ENCODE measurements at places on chromosomes 6 and 20. TPM values are rescaled to one million over a fixed set of nuclear protein-coding genes. Genes with fewer than 3 reads are reported as not detected.

GRCh38 chr6:85942844-85943243, 300.2 kb upstream of the SYNCRIP start:
- no peaks in the 10 kb centered on the region for H3K36me3 ChIP-seq
- DNase-seq: no peak
- H3K27me3 ChIP-seq: no peaks in the 10 kb centered on the region
- no peak overlapping the region for H3K4me3 ChIP-seq
- H3K27ac ChIP-seq: no peak overlapping the region
- H3K4me1 ChIP-seq: no peaks in the 10 kb centered on the region

- H3K27ac ChIP-seq: no peak overlapping the region
- no peaks in the 10 kb centered on the region for H3K36me3 ChIP-seq
- no peaks in the 10 kb centered on the region for H3K4me1 ChIP-seq
- H3K4me3 ChIP-seq: no peak overlapping the region
- DNase-seq: no peak
Observed at GRCh38 chr6:9520417-9521151, 894.3 kb downstream of the TFAP2A start.

- H3K4me3 ChIP-seq: no peak overlapping the region
- H3K4me1 ChIP-seq: no peaks in the 10 kb centered on the region
- H3K36me3 ChIP-seq: no peaks in the 10 kb centered on the region
- no peak overlapping the region for H3K27ac ChIP-seq
- no peak for DNase-seq
Observed at GRCh38 chr6:40160826-40161225, 226.6 kb upstream of the MOCS1 start.

- DNase-seq: no peak
- H3K4me1 ChIP-seq: no peaks in the 10 kb centered on the region
- no peak overlapping the region for H3K4me3 ChIP-seq
- H3K27me3 ChIP-seq: no peaks in the 10 kb centered on the region
- no peak overlapping the region for H3K27ac ChIP-seq
- H3K36me3 ChIP-seq: no peaks in the 10 kb centered on the region
Observed at GRCh38 chr20:8640461-8640860, 428.4 kb upstream of the PLCB4 start.

The PAK1IP1 gene
- 32.3 TPM for polyA plus RNA-seq

DNA sequence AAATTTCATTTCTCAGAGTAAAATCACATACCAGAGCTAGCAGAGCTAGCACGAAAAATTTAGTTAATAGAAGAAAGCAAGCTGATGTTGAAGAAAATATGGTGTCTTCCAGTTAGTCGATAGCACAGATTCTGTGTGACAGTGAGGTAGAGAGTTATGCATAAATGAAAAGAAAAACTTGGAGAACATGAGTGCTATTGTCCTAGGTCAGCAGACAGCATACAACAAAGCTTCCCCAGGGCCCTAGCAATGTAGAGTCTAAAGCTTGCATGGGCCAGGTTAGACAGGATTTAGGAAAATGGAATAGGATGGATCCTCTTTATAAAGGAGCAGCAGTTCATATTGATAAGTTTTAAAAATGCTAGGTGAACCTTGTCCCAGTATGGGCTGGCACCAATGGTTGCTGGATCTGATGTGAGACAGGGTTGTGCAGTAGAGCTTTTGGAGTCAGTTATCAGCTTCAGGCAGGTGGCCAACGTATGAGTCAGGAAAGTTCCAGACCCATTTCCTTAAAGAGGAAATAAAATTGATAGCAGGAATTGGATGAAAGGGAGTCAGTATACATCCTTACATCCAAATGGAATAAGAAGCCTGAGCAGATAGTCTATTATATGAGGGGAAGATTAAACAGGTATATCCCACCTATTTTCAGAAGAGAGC, 277.2 kb downstream of the FRK start:
- H3K27ac ChIP-seq: no peak overlapping the region
- H3K4me1 ChIP-seq: no peaks in the 10 kb centered on the region
- H3K36me3 ChIP-seq: no peaks in the 10 kb centered on the region

GRCh38 chr6:88365230-88365629, 199.1 kb upstream of the CNR1 start:
- no peak overlapping the region for H3K4me3 ChIP-seq
- H3K4me1 ChIP-seq: peaks cover 12% of the 10 kb centered on the region
- no peak for DNase-seq
- H3K27me3 ChIP-seq: no peaks in the 10 kb centered on the region
- no peaks in the 10 kb centered on the region for H3K36me3 ChIP-seq

DNA sequence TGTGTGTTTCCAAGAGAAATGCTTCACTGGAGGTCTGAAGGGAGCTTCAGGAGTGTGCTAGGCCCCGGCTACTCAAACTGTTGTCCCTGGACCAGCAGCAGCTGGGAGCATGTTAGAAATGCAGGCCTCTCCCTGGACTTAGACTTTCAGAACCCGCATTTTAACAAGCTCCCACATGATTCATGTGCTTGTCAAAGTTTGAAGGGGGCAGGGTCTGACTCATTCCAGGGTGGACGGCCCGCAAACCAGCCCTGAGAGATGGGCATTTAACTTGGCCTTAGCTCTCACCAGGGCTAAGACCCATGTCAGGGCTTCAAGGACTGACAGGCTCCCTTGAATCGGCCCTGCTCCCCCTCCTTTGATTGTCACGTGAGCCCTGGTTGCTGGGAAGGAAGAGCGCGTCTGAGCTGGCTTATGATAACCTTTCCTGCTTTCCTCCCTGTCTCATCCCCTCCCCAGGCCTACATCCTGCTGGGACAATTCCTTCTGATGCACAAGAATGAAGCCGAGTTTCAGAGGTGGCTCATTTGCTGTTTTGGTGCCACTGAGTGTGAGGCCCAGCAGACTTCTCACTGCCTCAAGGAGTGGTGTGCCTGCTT, 35.5 kb downstream of the BANF2 start:
- H3K27me3 ChIP-seq: no peaks in the 10 kb centered on the region
- no peak overlapping the region for H3K4me3 ChIP-seq
- no peaks in the 10 kb centered on the region for H3K36me3 ChIP-seq
- H3K4me1 ChIP-seq: no peaks in the 10 kb centered on the region
- peak overlapping the region; percentile 61 for H3K27ac ChIP-seq
- peak; percentile 56 for DNase-seq

The ANKRD66 gene
- polyA plus RNA-seq: not detected

The NAA20 gene
- polyA plus RNA-seq: 95.3 TPM

DNA sequence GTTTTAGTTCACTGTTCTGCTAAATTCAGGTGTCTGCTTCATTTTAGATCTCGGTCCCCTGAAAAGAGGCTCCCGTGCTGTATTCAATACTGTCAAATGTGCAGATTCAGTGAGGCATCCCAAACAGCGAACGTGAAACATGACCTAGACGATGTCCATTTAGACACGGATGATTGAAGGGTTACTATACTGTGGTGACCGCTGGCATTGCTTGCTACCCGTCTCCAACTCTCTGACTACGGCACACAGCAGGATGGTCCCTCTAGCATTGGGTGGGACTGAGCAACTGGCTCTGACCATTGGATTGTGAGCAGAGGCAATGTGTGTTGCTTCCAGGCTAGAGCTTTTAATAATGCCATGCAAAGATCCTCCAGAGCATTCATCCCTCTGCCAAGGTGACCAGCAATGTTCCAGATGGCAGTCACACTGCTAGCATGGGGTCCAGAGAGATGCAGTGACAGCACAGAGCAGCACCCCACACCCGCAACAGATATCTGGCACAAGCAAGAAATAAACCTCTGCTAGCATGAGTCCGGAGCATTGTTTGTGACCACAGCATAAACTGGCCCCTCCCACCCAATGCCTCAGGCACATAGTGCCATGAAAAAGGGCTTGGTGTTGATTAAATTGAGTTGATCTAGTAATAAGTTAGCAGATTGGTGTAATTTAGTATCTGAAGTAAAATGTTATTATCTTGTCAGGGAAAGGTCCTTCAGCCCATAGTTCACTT, 9.0 kb downstream of the METTL24 start:
- DNase-seq: no peak
- H3K4me1 ChIP-seq: no peaks in the 10 kb centered on the region
- no peaks in the 10 kb centered on the region for H3K36me3 ChIP-seq
- H3K27ac ChIP-seq: no peak overlapping the region
- H3K4me3 ChIP-seq: no peak overlapping the region
- H3K27me3 ChIP-seq: no peaks in the 10 kb centered on the region

GRCh38 chr6:130140084-130140483, 82.7 kb downstream of the SAMD3 start:
- no peaks in the 10 kb centered on the region for H3K4me1 ChIP-seq
- peak overlapping the region; percentile 13 for H3K27ac ChIP-seq
- H3K4me3 ChIP-seq: no peak overlapping the region

The PDSS2 gene
- 6.4 TPM for polyA plus RNA-seq

The B3GALT4 gene
- polyA plus RNA-seq: 11.4 TPM

- no peaks in the 10 kb centered on the region for H3K27me3 ChIP-seq
- H3K36me3 ChIP-seq: no peaks in the 10 kb centered on the region
- H3K4me1 ChIP-seq: no peaks in the 10 kb centered on the region
- H3K27ac ChIP-seq: no peak overlapping the region
Observed at GRCh38 chr6:80366714-80367113, 260.2 kb downstream of the BCKDHB start.

DNA sequence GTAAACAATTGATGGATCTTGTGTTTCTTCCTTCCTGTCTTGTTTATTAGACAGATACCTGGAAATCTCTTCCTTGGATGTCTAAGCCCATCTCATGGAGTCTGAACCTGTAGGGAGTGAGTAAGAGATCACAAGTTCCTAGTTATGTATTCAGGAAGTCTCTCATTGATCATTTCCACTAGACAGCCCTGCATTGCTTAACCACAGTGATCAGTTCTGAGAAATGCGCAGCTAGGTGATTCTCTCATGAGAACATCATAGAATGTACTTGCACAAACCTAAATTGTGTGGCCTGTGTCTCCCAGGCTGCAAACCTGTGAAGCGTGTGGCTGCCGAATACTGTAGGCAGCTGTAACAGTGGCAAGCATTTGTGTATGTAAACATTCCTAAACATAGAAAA, 39.1 kb downstream of the FAM120B start:
- H3K27me3 ChIP-seq: no peaks in the 10 kb centered on the region
- no peak overlapping the region for H3K4me3 ChIP-seq
- H3K36me3 ChIP-seq: no peaks in the 10 kb centered on the region
- no peak overlapping the region for H3K27ac ChIP-seq
- no peak for DNase-seq
- H3K4me1 ChIP-seq: peaks cover 8% of the 10 kb centered on the region

The MCCD1 gene
- polyA plus RNA-seq: not detected

DNA sequence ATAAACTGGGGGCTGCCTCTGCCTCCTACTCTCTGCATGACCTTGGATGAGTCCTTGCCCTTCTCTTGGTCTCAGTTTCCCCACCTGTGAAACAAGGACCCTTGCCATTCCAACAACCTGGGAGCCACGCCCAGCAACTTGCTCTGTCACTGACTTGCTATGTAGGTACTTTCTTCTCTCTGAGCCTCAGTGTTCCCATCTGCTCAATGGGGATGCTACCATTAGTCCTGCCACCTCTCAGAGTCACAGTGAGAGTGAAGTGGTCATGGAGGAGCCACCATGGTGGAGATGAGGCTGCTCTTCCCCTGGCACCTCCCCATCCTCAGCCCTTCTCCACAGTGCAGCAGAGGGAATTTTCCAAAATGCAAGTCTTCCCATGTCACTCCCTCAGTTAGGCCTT, 70.6 kb downstream of the CDH22 start:
- no peak overlapping the region for H3K27ac ChIP-seq
- H3K36me3 ChIP-seq: no peaks in the 10 kb centered on the region
- no peak overlapping the region for H3K4me3 ChIP-seq
- H3K4me1 ChIP-seq: no peaks in the 10 kb centered on the region
- no peaks in the 10 kb centered on the region for H3K27me3 ChIP-seq
- DNase-seq: no peak

The BMP2 gene
- 1.9 TPM for polyA plus RNA-seq

The OR2H2 gene
- polyA plus RNA-seq: not detected

DNA sequence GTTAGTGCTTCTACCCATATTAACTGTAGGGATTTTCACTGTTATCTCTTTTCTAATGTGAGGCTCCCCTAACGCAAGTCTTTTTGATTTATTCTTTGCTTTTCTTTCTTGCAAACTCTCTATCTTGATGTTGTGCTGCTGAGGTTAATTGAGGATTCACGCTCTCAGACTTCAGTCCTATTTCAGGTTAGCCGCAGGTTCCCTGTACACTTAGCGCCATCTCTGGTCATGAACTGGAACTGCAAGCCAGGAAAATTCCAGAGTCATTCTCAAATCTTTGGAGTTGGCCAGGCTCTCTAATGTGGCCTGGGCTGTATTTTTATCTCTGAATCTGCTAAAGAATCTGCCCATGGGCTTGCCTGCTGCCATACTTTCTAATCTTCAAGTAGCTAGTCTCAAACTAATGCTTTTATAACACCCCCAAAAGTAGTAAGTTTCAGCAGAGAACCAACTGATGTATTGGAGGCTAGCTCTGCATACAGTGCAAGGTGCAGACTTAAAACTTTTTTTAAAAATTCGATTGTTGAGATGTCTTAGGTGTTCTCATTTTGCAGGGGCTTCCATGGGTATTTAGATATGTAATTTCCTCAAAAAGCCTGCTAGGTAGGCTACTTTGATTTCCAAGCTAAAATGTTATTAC, 91.1 kb upstream of the OPRM1 start:
- DNase-seq: peak; percentile 16
- H3K36me3 ChIP-seq: no peaks in the 10 kb centered on the region
- H3K27me3 ChIP-seq: no peaks in the 10 kb centered on the region
- no peak overlapping the region for H3K27ac ChIP-seq

Measured in adrenal gland (tissue), 19 donors.